ENCODE measurements at places on chromosomes 2 and 18. TPM values are rescaled to one million over a fixed set of nuclear protein-coding genes. Genes with fewer than 3 reads are reported as not detected.

DNA sequence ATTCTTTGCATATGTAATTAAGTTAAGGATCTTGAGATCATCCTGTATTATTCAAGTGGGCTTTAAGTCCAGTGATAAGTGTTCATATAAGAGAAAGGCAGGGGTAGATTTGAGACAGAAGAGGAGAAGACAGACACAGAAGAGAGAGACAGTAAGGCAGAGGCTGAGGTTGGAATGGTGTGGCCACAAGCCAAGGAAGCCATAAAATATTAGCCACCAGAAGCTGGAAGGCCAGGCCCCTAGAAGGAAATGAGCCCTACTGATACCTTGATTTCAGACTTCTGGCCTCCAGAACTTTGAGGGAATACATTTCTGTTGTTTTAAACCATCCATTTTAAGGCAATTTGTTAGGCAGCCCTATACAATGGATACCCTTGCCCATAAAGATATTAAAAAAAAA is 66.9 kb upstream of the DLX2 start:
- no peak for DNase-seq

DNA sequence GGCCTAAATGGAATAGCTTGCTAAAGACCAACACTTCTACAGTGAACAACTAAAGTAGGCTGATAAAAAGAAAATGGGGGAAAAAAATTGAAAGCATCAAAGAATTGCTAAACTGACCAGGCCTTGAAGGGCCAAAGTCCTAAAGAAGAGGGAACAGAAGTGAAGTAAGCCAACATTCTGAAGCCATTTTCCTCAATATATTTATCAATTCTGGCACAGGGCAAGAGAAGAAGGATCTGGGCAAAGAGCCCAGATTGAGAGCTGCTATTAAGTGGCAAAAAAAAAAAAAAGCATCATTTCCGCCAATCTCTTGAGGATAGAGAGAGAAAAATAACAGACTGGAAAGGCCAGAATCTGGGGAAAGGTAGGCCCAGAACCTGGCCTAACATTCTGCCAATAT is 25.7 kb downstream of the FANCL start:
- no peak for DNase-seq

DNA sequence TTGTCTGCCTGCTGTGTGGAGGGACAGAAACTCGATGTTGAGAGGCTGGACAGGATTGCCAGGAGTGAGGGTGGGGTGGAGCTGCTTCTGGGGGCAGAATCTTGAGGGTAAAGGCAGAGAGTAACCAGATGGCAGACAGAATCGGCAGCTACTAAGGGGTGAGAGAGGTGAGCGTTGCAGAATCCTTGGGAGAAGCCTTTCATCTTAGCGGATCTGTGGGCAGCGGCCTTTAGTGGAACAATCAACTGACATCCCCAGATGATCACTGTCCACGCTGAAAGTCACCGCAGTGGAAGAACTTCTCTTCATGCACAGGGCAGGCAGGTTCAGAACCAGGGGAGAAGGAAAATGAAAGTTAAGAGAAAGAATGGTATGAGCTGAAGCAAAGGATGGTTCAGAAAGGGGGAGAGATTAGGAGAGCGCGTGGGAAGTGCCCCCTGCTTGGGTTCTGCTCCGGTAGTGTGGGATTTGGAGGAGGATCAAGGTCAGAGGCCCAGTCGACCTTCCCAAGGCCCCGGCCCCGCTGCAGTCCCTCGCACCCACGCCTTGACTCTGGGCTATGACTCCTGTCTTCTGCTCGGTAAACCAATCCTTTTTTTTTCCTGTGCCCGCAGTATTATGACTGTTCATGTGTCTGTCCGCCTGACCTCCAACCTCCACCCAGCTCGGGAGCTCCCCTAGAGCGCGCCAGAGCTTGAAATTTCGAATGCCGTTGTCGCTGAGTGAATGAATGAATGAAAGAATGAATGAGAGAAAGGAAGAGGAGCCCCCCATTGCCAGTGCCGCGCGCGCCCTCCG is 584 bp downstream of the BOLA3 start:
- DNase-seq, result no peak

DNA sequence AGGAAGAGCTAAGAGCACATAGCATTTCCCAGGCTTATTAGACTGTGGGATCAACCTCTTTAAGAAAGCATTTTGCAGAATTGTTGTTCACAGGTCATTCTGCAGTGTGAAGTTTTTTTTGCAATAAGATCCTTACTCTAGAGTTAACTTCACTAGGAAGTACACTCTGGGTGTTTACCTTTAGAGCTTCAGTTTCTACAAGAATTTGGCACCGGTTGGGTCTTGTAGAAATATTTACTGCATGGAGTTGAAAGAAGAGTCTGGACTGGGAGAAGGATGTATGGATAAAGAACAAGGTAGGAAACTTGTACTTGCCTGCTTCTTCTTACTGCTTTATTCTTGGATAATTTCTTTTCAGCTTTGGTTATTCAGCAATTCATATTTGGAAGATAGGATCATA is 944.9 kb upstream of the GYPC start:
- no peak for DNase-seq

The C2orf92 gene
- 17.4 TPM for total RNA-seq

The LYG1 gene
- total RNA-seq, result 3.3 TPM

The ALPP gene
- total RNA-seq, result not detected

GRCh38 chr2:134515137-134515536 is 203.7 kb downstream of the TMEM163 start:
- DNase-seq, result no peak

DNA sequence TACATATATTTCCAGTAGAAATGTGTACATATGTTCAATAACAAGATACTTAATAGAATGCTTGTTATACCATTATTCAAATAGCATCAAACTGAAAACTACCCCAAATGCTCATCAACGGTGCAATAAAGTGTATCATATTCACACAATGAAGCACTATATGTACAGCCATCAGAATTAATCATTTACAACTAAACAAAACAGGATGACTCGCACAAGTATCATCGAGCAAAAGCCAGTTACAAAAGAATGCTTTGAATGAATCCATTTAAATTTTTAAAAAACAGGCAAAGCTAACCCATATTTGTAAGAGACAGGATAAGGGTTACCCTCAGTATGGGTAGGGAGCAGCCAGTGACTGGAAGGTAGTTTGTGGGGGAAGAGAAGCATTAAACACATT is 132.8 kb upstream of the PDE1A start:
- no peak for DNase-seq

The ACKR3 gene
- 18.8 TPM for total RNA-seq

The SLC4A3 gene
- total RNA-seq, result 19.7 TPM

DNA sequence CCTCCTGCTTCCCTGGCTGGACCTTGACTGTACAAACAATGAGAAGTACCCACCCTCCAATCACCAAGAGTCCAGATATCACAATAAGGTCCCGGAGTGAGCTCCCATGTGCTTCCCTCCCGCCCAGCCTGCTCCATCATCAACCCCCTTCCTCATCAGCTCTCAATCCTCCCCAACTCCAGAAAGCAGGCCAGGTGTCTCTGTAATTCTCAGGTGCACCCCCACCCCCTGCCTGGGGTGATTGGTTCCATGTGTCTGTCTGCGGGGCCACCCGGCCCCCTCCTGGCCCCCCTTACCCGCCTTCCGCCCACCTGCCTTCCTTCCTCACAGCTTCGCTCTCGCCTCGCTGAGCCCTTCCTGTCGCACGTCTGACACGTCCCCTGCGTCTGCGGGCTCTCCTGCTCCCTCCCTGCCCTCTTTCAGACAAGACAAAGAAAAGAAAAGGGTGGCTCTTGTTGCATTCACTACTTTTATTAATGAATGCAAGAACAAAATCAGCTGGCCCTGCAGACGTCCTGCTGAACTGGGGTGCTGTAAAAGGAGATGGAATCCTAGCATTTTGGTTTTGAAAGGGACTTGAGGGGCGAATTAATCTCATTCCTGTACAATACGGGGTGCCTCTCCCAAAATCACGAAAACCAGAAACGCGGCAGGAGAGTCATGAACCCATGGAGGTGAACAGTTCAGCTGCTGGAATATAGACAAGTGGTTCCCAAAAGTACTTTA is 26.5 kb upstream of the IGFBP2 start:
- DNase-seq, result no peak

- DNase-seq, result no peak
These were observed 28.1 kb upstream of the SLC4A10 start for GRCh38 chr2:161596148-161596547.

DNA sequence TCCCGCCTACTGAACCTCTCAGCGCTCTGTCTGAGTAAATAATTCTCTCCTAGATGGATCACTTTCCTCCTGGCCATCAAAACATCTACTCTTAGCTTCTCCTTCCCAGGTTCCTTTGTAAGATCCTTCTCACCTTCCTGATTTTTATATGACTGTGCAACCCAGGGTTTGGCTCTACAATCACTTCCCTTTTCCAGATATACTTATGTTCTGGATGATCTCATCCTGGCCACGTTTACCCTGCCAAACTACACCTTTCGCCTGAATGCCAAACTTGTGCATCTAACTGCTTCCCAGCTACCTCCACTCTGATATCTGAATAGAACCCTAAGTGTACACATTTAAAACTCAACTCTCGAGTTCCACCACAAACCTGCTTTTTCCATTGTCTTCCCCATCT is 290.5 kb upstream of the REV1 start:
- DNase-seq, result no peak

DNA sequence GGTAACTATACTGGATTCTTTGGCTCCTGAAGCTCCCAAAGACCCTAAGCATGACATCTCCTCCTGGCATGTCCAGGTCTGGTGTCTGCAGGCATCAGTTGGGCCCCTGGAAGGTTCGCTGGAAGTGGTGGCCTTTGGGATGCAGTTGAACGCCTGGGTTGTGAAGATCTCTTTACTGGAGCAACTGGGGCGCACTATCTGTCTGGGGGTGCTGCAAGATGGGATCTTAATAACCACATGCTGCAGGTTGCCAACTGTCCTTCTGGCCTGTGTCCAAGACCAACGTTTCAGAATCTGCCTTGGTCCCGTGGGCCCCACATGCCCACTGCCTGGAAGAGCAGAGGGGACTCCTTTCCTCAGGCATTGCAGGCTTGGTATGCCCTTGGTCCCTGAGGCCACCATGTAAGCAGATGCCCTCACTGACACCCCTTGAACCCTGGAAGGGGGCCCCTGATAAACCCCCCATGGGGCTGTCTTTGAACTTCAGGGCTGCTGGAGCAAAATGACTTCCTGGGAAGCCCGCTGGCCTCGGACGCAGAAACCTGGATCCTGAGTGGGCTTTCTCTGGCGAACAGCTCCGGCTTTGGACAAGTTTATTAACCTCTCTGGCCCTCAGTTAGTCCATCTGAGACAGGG is 101.9 kb downstream of the TWIST2 start:
- DNase-seq, result no peak

The QPCT gene
- total RNA-seq, result 2.7 TPM

The IL1A gene
- total RNA-seq, result not detected

GRCh38 chr18:55228191-55228590 is 268.9 kb upstream of the CCDC68 start:
- no peak for DNase-seq

The PTH2R gene
- total RNA-seq, result 3.5 TPM

DNA sequence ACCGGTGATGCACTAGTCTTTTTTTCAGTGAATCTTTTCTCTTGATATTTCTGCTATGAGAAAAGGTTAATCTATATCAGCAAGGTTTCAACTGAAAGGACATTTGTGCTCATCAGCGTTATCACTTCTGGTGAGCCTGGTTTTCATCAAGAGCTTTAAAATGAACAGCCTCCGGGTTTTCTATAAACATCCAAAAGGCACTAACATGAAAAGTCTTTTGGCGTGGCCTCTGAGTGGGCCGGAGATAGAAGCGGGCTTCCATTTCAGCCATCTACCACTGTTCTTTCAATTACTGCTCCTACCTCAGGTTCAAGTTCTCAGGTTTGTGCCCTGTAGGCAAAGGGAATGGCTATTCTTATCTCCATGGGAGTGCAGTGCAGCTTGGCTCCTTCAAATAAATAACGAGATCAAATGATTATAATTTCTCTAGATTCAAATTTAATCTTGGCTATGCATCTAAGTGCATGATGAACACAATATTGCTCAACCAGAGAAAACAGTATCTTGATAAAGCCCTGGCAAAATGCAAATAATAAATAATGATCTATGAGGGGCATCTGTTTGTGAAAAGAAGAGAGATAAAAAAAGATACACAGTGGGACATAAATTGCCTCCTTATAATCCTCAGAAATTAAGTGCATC is 314.8 kb downstream of the CDH2 start:
- no peak for DNase-seq

The PHOSPHO2 gene
- 13.5 TPM for total RNA-seq

DNA sequence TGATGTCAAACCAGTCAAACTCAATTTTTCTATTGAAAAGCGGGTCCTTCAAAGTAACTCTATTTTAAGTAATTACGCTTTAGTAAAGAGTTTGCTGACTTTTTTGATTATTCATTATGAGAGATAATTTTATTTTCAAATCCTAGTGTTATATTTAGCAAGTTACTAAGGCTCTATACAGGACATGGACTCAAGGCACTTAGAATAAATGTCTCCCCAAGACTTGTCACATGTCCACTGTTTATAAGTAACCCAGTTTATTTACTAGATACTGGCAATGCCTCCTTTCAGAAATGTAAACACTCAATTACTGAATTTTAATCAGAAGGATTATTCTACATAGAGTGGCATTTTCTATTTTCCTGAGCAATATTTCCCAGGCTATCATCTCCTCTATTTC is 638.1 kb downstream of the ERBB4 start:
- DNase-seq, result no peak

The MPP4 gene
- not detected for total RNA-seq

The PLEKHA3 gene
- 28.2 TPM for total RNA-seq

DNA sequence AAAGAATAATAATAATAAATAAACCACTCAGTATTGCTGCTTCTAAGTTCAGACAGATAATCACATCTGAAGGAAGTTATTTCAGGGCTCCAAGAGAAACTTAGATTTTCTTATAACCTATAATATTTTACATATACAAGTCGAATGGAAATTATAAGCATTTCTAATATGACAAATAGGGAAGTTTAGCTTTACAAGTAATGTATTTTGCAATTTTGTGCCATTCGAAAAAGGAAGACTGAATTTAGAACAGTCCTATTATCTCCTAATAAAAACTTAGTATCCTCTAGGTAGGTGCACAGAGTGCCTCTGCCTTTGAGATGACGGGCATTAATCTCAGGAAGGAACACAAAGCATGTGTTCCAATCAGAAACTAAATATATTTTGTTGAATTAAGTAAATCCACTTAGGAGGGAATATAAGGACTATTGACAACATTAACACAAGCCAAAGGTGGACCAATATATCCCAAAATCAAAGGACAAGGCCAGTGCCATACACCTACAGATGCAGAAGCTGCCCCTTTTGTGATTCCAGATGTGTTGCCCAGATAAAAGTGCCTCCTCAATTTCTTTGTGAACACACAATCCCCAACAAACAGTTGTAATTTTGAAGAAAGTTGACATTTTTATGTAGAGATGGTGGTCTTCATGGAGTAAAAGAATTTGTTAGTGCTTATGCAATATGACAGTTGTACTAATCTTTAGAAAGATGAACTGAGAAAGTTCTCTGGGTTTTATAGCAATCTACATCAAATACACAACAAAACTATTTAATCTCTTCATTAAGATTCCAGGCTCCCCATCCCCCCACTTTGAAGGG is 36.6 kb downstream of the PTCD3 start:
- no peak for DNase-seq

- DNase-seq, result no peak
These were observed 54.6 kb downstream of the ITGB6 start for GRCh38 chr2:160145471-160145870.

GRCh38 chr2:113174376-113174750 is 592 bp downstream of the PSD4 start:
- no peak for DNase-seq
